ENCODE measurements at places on chromosomes 2 and 18.

DNA sequence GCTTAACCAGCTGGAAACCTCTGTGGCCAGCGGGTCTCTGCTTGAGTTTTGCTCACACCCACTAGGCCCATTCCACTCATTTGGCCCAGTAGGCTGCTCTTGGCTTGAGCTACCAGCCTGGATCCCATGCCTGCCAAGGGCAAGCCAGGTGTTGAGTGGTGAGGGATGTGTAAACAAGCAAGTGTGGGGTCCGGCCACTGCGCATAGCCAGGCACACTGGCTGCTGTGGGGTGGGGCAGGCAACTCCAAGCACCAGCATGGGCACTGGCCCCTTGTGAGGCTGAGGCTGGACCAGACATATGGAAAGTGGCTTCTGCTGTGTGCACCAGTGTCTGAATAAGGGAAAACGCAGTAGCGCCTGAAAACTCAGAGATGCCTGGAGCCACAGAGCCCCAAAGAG lies 732.7 kb downstream of the NR4A2 start:
- DNase-seq = no peak

GRCh38 chr2:73103018-73103542 lies 9.7 kb downstream of the RAB11FIP5 start:
- no peak for DNase-seq

- DNase-seq = no peak
These were observed 280.5 kb downstream of the AGAP1 start for GRCh38 chr2:235774153-235774870.

GRCh38 chr2:172782506-172783164 lies 47.0 kb downstream of the RAPGEF4 start:
- DNase-seq = no peak

DNA sequence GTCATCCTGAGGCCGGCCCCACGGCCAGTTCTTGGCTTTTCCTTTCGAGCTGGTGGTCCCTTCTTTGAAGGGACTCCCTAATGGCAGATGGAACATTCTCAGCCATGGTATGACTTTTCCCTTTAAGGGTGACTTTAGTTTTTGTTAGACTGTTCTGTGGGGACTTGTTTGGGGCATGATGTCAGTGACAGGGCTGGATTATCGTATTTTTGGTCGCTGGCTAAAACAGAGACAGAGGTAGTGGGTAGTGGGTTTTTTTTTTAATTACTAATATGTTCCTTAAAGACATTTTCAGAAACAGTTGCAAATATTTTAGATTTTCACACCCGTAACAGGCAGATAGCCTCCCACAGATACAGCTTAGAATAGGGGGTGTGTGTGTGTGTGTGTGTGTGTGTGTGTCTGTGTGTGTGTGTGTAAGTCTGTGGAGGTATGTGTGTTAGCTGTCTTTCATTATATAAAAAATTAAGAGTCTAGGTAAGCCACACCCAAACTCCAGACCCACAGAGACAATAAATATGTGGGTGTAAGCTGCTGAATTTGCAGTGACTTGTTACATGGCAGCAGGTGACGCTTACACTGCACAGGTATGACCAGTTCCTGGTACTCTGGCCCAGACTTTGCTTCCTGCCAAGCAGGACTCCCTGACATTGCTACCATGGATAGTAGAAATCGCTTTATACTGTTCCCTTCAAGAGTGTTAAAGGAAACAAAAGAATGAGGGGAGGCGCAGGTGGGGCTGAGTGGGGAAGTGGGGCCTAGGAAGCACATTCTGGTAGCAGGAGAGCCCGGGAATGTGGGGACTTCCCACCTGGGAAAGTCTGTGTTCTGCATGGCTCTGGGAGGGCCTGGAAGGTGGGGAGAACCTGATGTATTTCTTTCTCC lies 20.9 kb downstream of the NCK2 start:
- DNase-seq = no peak

- no peak for DNase-seq
These were observed 319.0 kb upstream of the SOX11 start for GRCh38 chr2:5373200-5373599.

- no peak for DNase-seq
These were observed 512.4 kb upstream of the ID2 start for GRCh38 chr2:8169443-8169842.

DNA sequence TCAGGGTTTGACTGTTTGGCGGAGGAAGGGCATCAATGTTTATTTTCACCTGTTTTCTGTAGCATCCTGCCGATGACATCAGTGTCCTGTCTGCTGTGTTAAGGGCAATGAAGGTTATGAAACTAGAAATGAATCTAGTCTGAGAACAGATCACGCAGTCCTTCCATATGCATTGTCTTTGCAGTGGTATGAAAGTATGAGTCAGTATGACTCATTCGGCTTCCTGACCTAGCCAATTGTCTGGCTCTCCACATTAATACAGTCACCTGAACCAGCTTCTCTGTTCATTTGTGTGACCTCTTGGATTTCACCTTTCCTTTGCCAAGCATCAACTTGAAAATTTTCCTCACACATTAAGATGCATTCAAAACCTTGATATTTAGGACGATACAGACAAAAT lies 353.8 kb downstream of the RND3 start:
- no peak for DNase-seq

DNA sequence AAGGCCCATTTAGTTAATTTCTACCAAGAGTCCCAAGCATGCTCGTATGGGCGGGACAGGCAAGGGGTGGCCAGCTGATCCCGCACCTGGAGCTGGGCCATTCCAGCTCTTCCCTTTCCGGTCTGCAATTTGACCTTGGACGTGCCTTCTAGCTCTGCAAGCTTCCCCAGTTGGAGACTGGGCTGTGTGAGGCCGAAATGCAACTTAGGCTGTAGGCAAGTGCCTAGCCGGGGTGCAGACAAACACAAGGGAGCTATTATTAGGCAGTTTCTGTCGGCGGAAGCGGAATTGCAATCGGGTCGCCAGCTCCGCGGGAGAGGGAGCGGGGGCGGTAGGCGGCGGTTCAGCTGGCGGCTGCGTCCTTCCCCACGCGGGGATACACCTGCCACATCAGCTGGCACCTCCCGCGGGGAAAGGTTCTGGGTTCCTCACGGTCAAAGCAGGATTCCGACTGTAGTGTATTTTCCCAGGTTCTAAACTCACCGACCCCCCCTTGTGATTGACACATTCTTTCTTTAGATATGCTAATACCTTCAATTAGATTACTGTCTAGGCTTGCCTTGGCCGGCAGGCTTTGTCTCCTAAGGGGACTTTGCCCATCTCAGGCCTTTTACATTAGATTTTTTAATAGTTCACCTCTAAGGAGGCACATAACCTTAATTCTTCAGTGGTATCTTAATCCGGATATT lies 17.1 kb upstream of the ZNF532 start:
- DNase-seq = no peak

DNA sequence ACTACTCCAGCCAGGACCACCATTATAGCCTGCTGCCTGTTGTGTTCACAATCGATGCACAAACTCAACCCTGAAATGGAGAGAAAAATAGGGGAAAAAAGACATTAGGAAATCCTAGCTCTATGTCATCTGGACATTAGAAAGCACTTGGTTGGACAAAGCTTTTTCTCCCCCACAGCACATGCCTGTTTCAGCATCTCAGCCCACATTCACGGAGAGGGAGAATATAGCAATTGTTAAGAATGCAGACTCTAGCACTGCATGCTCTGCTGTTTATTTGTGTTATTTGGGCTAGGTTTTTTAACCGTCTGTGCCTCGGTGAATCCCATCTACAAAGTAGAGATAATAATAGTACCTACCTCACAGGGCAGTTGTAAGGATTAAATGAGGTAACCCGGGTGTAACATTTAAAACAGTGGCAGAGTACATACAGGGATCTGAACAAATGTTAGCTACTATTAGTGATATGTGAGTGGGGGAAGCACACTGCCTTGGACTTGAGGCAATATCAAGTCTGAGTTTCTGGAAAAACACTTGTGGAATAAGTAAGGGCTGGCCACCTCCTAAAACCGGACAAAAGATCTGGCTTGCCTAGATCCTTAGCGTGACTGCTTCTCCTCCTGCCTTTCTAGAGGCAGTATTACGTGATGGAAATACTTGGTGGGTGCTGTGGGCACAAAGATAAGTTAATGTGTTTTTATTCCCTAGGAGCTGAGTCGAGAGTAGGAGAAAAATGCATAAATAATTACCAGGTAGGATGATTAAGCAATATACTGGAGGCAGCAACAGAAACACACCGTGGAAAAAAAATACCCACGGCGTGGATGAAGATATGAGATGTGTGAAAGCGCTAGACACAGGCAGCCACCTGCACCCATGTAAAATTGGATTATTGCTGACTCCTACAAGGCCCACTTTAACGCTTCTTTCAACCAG lies 1.0 kb upstream of the PPP1CB start:
- no peak for DNase-seq

DNA sequence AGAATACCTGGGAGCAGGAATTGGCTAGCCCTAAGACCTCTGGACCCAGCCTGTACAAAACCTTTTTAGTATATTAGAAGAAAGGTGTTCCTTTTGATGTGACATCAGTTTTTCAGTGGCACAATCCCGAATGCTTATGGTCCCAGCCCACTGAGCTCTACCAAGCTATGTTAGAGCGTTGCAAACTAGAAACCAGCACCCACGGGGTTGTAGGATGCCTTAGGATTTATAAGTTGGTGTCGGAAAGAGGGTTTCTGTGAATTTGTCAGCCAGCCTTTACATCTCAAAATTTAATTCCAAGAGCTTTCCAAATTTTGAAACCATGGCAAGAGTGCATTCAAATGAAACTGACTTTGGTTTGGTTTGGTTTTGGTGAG lies 499 bp upstream of the LMAN1 start:
- no peak for DNase-seq

DNA sequence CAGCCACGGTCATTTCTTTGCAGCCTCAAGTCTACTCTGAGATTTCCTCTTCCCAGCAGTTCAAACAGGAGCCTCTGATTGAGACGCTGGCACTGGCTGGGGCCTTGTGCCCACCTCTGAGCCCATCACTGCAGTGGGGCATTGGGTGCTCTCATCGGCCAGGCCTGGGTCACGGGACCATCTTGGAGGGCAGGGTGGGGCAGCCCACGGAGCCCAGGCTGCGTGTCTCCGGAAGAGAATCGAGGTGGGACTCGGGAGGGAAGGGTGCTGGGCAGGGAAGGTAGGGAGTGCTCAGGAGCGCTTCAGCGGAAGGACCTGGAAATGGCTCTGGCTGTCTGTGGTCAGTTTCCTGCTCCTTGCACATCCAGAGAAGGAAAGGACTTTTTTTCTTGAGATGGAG lies 82.4 kb downstream of the RTP5 start:
- DNase-seq = no peak

DNA sequence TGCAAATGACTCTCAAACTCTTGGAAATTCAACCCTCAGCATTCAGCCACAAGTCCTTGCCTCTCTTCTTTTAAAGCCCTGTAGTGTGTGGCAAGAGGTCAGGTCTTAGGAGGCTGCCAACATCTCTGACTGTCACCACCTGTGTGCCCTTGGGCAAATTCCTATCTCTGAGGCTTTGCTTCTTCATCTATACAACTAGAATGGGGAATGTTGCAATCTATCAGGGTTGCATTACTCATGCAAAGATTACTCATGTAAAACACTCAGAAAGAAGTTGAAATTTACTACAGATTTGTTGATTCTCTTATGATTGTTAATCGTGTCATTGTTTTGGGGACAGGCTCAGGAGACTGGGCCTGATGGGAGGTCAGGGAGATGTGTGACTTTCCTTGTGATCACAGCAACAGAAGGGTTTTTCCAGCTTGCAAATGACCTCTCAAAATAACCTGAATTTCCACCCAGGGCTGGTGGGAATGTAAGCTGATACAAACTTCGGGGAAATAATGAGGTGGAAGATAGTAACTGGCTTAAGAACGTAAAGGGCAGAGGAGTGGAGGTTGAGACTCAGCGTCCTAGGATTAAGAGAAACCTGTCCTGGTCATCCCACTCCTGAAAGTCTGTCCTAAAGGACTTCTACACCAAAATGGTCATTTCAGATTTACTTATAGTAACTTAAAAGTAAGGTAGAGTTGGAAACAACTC lies 32.1 kb upstream of the SIGLEC15 start:
- no peak for DNase-seq
